Erythroblast (primary cell): ENCODE measurements at places on chromosomes 1 and 21.

GRCh38 chr1:163467289-163467688, 145.5 kb downstream of the NUF2 start:
- no peak for DNase-seq

GRCh38 chr1:203129501-203130231, 2.1 kb downstream of the ADORA1 start:
- DNase-seq = no peak

DNA sequence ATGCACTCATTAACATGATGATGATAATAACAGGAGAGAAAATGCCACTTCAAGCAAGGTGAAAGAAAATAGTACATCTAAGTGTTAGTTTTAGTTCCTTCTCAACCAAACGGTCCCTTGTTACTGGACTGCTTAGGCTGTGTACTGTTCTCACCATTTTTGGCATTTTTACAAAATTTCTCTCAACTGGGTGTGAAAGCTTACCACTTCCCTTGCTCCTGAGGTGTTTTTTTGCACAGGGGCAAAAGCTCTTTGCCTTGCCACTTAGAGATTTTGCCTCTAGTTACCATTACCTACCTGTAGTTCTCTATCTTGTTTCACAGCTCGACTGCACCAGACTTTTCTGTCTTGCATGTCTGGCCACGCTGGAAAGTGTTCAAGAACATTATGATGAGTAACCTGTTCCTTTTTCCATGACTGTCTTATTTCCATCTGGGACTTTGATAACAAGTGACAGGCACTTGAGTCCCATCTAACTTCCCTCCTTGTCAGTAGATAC, 10.7 kb downstream of the NEK7 start:
- DNase-seq = peak; percentile 50

GRCh38 chr1:228317891-228318810, 88.5 kb downstream of the TRIM11 start:
- no peak for DNase-seq

DNA sequence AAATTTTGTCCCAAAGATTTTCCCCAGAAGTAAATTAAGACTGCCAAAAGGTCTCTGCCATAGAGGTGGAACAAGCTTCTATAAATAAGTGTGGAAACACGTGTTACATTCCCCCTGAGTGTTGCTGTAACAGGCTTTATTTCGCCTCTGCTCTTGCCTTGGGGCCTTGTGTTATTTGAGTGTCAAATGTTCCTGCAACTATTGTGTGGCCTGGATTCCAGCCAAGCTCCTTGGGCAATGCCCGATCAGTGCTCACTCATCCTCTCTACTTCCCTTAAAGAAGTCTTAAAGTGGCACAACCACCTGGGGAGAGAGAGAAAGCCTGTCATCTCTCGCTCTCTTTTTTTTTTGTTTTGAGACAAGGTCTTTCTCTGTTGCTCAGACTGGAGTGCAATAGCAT, 156.7 kb downstream of the NR5A2 start:
- no peak for DNase-seq

DNA sequence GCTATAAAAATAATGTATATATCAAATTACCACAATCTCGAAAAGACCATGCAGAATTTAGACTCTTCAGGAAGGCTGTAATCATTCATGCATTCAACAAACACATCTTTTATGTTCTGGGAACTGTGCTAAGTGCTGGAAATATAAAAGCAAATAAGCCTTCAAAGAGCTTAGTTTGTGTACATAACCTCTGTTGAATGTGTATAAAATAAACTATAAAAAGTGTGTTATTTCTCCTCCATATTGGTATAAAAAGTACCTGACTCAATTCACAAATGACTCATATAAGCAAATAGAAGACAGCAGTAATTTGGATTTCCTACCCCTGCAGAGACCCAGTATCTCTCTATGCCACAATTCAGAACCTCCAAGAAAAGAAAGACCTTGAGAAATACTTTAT, 36.8 kb downstream of the RAB3GAP2 start:
- no peak for DNase-seq

DNA sequence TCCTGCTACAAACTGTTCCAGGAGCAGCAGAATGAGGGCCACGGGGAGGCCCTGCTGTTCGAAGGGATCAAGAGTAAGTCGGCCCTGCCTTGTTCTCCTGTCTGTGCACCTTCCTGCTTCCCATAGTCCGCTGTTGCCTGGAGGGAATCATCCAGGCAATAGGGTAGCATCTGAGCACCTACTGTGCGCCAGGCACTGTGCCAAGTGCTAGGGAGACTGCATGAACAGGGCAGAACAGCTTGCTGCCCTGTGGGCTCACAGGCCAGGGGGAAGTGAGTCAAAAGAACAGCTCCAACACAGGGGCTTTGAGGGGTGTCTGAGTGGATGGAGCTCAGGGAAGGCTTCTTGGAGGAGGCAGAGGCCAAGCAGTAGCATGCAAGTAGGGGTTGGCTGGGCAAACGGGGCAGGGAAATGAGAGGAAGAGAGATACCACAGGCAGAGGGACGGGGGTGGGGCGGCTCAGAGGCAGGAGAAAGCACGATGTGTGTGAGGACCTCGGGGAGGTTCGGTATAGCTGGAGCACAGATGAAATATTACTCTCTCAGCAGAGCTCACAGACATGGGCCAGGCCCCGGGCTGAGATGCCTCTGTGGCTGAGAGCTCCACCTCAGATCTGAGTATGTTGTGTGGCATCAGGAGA, 15.5 kb upstream of the PADI6 start:
- DNase-seq = no peak

DNA sequence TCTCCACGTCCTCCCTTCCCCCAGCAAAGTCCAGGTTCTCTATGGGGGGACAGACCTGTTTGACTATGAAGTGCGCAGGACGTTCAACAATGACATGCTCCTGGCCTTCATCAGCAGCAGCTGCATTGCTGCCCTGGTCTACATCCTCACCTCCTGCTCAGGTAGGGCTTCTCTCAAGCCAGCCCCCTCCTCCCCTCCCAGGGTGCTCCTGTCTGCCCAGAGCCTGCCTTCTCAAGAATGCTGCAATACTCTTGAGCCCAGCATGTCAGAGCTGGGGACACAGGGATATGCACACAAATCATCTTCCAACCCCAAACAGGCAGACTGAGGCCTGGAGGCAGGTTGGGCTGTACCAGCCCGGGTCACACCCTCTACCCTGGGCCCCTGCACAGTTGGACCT, 35.4 kb downstream of the DISP3 start:
- no peak for DNase-seq

DNA sequence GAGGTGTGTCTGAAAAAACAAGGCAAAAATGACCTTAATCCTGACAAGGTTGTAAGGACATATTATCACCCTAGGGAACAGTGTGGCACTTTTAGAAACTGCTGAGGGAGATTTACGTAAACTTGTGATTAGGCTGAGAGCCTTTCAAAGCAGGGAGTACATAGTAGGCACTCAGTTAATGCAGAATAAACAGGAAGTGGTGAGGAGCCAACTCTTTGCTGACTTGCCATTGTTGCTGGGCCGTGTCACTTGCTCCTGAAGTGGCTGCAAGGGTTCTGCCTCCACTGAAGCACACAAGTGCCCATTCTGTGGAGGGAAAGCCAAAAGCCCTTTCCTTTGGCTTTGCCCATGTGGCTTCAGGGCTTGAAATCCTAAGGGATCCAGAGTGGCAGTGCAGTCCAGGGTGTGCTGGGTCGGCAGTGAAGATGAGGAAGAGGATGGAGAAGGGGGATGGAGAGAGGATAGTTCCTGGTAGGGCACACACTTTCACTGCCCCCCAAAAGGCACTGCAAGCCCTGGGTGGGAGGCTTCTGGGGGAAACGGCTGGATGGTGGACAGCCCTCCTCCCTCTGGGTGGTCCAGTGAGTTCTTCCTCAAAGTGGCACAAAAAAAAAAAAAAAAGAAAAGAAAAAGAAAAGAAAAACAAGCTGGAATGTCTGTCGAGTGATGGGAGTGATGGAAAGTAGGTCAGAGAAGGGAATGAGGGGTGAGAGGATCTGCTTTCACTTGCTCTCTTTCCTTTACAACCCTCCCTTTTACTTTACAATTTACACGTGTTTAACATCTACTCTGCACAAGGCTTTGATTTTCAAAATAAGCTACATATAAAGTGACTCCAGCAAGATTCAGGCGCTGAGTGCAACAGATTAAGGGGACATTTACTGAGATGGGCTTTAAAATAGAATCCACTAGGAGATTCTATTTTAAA, 13.7 kb upstream of the RHEX start:
- DNase-seq = no peak

DNA sequence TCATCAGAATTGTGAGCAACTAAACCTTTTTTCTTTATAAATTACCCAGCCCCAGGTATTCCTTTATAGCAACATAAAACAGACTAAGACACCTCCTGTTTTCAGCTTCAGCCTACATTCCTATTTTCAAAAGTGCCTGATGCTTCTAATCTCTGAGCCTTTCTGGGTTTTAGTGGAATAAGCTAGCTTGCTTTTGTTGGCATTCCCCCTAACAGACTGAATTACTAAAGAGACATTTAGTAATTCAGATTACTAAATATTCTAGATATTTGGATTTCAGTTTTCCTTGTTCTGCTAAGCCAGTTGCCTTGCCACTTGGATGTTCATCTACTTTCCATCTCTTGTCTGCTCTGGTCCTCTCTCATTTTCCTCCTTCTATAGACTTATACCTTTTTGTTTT, 10.5 kb upstream of the GNG12 start:
- no peak for DNase-seq

DNA sequence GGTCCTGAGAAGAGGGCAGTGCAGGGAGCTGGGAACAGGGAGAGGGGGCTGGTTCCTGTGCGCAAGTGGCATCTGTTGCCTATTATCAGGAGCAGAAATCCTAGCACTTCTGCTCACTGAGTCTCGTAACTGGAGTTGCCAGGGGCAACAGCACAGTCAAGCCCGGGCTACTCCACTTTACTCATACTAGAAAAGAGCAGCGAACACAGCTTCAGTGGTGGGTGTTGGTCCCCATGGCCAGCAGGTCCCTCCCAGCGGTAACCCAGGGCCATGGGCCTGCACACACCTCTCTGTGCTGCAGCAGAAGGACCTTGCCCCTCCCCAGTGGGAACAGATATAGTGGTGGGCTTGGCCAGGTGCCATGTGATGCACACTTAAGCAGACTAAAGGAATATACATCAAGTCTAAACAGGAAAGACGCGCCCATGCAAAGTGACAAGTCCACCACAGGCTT, 8.5 kb downstream of the PYCR2 start:
- no peak for DNase-seq

GRCh38 chr1:46523496-46524353, 27.7 kb downstream of the KNCN start:
- DNase-seq = peak; percentile 33

GRCh38 chr1:3466366-3467075, 12.1 kb downstream of the ARHGEF16 start:
- DNase-seq = no peak

DNA sequence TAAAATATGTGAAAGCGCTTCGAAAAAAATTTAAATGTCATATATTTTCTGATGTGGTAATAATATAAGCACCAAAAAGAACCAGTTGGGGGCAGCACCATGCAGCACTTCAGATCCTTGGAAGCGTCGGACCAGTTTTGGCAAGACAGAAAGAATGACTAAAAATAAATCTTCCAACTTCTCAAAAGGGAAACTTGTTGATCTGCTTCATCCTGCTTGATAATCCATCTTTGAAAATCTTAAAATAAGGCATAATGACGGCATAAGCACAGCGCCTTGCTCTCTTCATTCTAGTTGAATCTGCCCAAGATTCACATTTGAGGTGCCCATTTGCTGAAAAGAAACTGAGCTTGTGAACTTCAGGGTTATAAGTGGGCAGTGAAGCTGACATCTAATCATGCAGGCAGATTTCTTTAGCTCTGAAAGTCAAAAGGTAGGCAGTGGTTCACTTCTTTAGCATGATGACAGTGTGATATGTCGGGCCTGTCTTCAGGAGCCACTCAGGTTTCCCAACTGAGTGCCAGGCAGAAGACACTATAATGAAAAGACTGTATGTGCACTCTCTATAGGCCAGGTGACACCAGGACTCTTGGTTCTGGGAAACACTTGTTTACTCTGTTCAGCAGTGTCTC, 19.8 kb upstream of the MUTYH start:
- DNase-seq = peak; percentile 78

- no peak for DNase-seq
These were observed 106.7 kb downstream of the CAMTA1 start for GRCh38 chr1:6891781-6892579.

DNA sequence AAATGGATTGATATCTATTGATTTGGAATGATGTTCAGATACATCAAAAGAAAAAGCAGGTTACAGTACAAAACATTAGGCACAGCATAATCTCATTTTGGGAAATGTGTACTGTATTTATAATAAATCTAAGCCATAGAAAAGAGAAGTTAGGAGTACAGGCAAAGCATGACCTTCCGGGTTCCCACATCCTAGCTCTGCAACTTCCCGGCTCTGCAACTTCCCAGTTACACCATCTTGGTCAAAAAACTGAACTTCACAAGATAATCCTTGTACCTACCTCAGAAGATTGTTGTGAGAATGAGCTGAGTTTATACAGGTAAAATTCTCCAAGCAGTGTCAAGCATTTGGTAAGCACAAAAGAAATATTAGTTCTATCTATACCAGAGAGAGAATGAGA, 21.7 kb upstream of the SLC44A3 start:
- DNase-seq = no peak

- no peak for DNase-seq
These were observed 124.0 kb downstream of the PIGK start for GRCh38 chr1:77095236-77095635.

- no peak for DNase-seq
These were observed 174.6 kb downstream of the RWDD3 start for GRCh38 chr1:95408507-95409136.

GRCh38 chr1:234433563-234434285, 45.3 kb downstream of the TARBP1 start:
- no peak for DNase-seq

- no peak for DNase-seq
These were observed 6.0 kb downstream of the STYXL2 start for GRCh38 chr1:167099851-167100250.

- no peak for DNase-seq
These were observed 13.6 kb upstream of the PEAR1 start for GRCh38 chr1:156879876-156880275.

DNA sequence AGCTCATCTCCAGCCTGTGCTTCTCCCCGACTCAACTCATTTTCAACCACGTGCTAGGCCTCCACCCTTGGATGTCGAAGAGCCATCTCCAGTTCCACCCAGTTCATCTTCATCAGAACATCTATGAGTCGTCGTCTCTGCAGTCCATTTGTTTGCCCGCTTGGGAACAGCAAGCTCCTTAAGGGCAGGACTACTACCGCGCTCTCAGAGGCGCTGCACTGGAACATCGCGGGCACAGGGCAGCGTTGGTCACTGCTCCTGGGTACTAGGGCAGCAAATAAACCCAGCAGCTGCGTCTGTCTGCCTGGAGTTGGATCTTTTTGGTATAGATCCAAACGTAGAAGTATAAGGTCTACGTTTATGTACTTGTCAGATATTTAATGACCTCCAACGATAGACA, 478 bp upstream of the PRDM2 start:
- DNase-seq = peak; percentile 50

DNA sequence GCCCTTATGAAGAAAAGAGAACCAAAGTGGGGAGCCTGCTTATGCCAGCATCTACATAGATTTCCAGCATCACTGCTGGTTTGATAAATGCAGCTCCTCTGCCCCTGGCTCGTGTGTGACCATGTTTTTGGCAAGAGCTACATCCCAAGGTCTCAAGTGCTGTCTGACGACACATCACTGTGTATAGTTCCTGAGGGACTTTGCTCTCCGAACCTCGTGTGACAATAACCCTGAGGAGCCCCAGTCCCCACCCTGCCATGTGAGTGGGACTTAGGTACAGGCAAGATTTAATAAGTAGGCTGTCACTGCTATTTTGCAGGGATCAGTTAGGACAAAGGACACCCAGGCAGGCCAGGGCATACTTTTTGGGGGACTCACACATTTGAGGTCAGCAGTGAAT, 28.8 kb upstream of the RERE start:
- DNase-seq = no peak

- no peak for DNase-seq
These were observed 24.5 kb upstream of the RGS1 start for GRCh38 chr1:192550922-192551534.
